ENCODE measurements at places on chromosomes 1 and 21. TPM values are rescaled to one million over a fixed set of nuclear protein-coding genes. Genes with fewer than 3 reads are reported as not detected.

The CELA3B gene
- total RNA-seq, result not detected

The HES4 gene
- 3.7 TPM for total RNA-seq

The LCE3E gene
- not detected for total RNA-seq

The OR14A16 gene
- total RNA-seq, result not detected

The MATN1 gene
- total RNA-seq, result not detected

The A3GALT2 gene
- total RNA-seq, result not detected

The GPR153 gene
- 3.0 TPM for total RNA-seq

The FMO3 gene
- not detected for total RNA-seq

The NPPB gene
- total RNA-seq, result not detected

The CFAP57 gene
- total RNA-seq, result 0.75 TPM

The CD5L gene
- total RNA-seq, result not detected
